ENCODE measurements at places on chromosomes 1 and 21.

DNA sequence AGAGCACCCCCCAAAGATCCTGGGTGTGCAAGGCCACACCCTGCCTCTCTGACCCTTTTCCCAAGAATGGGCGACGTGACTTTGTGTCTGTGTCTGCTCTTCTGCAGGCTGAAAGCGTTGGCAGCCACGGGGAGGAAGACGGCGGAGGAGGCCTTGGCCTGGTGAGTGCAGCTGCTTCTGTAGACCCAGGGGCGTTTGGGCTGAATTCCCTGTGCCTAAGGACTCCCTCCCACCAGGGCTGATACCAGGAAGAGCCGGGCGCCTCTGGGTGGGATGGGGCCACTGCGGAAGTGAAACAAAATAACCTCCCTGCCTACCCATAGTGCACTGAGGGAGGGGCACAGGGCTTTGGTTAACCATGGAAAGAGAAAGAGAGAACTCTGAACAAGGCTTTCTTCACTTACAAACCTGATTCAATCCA, 2.5 kb downstream of the UBASH3A start:
- DNase-seq, result no peak

DNA sequence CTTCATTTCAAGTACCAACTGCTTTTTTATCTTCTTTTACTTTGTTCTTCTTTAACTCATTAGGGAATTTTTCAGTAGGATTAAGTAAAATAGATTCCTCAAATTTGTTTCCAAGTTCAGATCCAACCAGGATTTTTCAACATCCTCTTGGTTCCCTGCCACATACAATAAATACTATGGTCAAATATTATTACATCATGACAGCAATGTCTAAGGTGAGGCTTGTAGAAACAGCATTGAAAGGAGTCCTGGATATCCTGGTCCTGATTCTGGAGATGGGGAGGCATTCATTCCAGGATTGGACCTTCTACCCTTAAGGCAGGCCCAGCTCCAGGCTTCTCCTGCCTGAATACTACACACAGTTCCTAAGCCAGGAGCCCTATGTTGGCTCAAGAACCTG, 80.2 kb upstream of the F3 start:
- DNase-seq, result no peak

GRCh38 chr1:25754470-25755181, 45.4 kb upstream of the SELENON start:
- no peak for DNase-seq

DNA sequence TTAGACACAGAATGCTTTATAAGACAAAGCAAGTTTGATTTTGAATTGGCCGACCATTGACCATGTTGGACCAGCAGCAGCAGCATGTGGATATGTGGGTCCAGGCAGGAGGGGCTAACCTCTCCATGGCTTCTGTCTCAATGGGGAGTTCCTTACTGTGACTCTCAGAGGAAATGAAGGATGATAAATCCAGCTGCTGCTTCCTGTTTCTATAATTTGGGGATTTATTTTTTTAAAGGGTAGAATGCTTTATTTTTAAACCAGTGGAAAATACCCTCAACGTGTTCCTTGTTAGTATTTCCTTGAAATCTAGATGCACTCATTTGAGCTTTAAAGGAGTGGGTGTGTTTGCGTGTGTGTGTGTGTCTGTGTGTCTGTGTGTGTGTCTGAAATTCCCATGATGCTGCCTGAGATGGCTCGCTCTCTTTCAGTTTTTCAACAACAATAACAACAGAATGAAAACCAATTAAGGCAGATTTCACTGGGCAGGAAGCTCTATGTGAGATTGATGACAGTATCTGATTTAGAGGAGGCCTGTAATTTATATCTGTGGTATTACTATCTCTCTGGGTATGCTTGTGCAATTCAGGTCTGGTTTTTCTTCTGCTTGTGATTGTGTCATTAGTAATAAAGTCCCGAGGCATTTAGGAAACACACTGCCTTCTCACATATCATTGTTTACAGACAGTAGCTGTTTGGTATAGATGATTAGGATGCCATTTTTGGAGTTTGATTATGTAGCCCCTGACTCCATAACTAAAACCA, 86.1 kb upstream of the ZNF326 start:
- DNase-seq, result no peak

- no peak for DNase-seq
These were observed 4.8 kb upstream of the DSCAM start for GRCh38 chr21:40851749-40852148.

GRCh38 chr1:74412244-74412643, 100.2 kb downstream of the LRRC53 start:
- no peak for DNase-seq

GRCh38 chr1:201212461-201213055, 21.9 kb downstream of the IGFN1 start:
- no peak for DNase-seq

DNA sequence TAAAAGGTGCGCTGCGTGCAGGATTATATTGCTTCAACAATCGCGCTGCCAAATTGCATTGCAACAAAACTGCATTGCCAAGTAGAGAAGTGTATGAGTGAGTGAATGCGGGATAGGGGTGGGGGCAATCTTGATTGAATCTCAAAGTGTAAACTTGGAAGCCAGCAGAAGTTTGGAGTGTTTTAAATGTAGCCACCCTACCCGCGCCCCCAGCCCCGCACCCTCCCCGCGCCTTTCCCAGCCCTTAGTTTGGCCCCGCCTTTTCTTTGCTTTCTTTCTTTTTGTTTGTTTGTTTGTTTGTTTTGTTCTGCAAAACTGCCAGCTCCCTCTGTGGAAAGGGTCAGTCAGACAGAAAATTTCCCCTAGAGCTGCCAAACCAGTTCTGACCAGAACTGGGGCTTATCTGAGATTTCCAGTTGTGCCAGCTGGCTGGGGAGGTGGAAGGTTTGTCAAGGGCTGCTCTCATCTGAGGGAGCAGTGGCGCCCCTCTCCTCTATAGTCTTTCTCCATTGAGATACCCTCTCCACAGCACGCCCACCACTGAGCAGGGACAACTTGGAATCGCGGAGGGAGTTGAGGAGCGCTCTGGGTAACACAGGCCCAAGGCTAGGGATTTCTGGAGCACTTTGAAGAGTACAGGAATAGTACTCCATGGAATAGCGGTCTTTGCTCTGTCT, 666 bp upstream of the BEND5 start:
- no peak for DNase-seq

DNA sequence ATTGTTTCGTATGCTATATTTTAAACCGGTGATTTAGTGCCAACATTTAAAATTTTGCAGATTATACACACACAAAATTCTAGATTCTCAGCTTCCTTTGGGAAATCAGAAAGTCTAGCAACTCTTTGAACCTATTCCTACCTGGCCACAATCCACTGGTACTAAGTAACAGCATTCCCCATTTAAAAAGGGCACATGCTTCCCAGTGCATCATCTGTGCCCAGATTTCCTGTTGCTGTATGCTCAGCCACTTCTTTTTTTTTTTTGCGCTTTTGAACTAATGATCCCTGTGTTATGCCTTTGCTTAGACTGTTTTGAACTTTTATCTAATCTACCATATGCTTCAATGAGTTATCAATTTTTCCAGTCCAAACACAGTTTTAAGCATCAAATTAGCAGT, 548.4 kb downstream of the PLPP3 start:
- no peak for DNase-seq

- DNase-seq, result no peak
These were observed 48.8 kb downstream of the RNF220 start for GRCh38 chr1:44453798-44454349.

GRCh38 chr1:159005161-159005560, 4.5 kb upstream of the IFI16 start:
- DNase-seq, result no peak

GRCh38 chr1:155009221-155009711, 6.7 kb downstream of the ZBTB7B start:
- DNase-seq, result no peak

- DNase-seq, result no peak
These were observed 17.1 kb upstream of the KIF1B start for GRCh38 chr1:10193288-10193687.

- no peak for DNase-seq
These were observed 329.5 kb downstream of the SIPA1L2 start for GRCh38 chr1:232300466-232300865.

DNA sequence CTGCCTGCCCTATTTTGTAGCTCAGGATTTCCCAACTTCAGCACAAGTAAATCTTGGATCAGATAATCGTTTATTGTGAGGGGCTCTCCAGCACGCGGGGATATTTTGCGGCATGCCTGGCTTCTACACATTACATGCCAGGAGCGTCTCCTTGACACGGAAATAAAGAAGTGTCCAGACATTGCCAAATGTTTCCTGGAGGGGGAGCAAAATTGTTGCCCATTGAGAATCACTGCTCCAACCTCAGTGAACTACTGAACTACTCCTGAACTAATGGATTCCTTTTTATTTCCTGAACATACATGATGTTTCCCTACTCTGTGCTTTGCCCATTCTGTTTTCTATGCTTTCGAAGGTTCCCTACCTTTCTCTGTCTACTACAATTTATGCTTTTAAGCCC, 1359.1 kb upstream of the ADGRL2 start:
- no peak for DNase-seq

GRCh38 chr1:89873770-89874169, 52.9 kb downstream of the LRRC8D start:
- no peak for DNase-seq
